Progenitor cell of endocrine pancreas (in vitro differentiated cells): ENCODE measurements at places on chromosomes 4 and X. TPM values are rescaled to one million over a fixed set of nuclear protein-coding genes. Genes with fewer than 3 reads are reported as not detected.

DNA sequence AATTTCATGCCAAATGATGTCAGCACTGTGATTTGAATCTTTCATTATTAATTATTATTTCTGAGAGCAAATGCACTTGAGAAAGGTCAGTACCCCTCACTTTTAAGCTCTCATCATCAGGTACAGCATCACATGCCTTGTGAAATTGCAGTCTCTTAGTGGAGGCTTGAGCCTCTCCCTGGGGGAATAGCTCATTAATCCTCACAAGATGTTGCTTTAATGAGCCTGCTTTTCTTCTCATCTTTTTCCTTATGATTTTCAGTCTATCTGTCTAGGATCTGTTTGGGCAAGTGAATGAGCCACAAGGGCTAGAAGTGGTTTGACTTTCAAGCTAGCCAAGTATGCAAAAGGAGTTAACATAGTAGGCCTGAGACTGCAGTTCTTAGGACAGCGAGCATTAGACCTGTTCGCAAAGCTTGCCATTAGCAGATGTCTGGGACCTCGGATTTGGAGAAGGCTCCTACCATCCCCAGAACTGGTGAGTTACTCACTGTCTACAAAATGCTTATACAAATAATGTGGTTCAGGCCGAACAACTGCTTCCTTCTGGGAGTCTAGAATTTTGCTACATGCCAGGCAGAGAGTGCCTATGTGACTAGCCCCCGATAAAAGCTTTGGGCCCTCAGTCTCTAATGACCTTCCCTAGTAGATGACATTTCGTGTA lies 174.5 kb downstream of the IL15 start:
- no peak for DNase-seq

- no peak for DNase-seq
Observed at GRCh38 chr4:26197018-26197779, 123.6 kb upstream of the RBPJ start.

DNA sequence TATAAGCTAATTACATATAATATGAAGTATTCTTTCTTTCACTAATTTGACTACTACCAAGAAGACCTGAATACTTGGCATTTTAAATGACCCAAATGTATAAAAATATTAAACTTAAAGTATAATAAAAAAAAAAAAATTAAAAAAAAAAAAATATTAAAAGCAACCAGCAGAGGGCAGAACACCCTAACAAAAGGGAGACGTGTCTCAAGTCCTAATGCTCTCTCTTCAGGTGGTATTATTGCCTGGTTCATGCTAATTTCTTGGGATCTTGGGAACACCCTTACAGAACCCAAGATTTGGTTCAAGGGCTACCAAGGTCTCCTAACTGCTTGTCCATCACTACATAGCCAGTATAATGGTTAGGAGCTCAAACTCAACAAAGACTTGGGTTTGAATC lies 754.8 kb downstream of the RAB28 start:
- DNase-seq = no peak

GRCh38 chrX:108224727-108225621 lies 133.4 kb downstream of the ATG4A start:
- DNase-seq = peak; percentile 14

The RGS12 gene
- total RNA-seq = 102 and 106 TPM in 2 replicates

DNA sequence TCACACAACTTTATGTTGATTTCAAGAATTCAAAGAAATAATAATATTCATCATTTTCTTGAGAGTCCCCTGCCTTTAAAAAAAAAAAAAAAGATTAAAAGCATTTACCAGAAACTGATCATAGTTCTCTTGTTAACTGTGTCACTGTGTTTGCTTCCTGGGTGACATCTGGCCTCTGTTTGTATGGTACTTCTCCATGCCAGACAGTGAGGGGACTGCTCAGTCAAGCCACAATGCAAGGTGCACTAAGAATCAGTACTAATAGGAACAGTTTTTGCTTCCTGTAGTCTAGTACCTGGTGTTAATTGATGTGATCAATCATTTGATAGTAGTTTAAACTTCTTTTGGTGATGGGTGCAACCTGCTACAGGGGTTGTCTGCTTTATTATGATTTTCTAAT lies 77.5 kb downstream of the PHOX2B start:
- no peak for DNase-seq

DNA sequence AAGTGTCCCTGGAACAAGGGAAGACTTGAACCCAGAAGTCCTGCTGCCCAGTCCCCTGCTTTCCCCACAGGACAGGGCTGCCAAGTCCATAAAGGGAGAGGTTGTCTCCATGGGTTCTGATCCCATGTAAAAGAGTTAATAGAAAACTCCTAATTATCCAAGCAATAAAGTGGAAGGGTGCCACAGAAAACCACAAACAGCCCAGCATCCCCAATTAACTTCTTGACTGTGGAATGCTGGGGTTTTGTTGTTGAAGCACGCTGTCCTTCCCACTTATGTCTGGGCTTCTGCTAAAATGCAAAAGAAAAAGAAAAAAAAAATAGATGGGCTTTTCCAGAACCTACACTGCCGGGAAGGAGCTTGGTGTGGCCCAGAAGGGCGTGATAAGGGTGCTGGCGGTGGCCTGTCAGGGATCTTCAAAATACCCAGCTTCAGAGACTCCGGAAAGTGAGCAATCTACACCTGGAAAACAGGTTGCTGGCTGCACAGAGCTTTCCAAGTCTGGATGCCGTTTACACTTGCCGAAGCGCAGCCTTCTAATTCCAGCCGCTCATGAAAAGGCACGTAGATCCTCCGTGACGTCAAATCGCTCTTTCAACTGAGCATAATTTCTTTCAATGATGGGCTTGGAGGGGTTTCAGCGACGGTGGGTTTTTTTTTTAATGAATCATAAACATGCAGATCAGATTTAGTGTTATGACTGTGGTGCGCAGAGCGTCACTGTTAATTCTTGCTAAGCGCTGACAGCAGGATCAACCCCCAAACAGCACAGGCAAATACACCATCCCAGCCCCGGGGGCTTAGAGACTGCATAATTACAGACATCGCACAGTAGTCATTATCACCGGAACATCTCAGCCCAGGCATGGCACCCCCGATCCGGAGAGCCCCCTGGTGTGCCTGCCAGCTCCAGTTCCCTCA lies 197.6 kb downstream of the BCOR start:
- DNase-seq = no peak

GRCh38 chr4:152996111-152996571 lies 60.0 kb downstream of the FHDC1 start:
- no peak for DNase-seq

GRCh38 chr4:143692241-143692640 lies 8.2 kb downstream of the FREM3 start:
- no peak for DNase-seq

DNA sequence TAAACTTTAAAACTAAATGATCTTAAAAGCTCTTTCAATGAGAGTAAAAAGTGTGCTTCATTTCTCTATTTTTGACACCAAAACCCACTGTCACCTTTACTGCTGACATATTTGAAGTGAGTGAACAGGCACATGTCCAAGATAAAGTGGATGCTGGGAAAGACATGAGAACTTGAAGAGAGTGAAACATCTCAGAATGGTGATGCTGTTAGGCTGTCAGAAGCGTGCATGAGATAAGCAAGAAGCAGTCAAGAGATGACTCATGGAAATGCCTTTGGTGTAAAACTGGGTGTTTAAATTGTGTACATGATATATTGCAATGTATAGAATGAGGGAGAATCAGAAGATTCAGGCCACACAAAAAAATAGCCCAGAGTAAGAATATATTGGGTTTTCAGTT lies 21.8 kb upstream of the GBA3 start:
- no peak for DNase-seq

GRCh38 chr4:81505004-81505598 lies 33.4 kb upstream of the RASGEF1B start:
- no peak for DNase-seq

DNA sequence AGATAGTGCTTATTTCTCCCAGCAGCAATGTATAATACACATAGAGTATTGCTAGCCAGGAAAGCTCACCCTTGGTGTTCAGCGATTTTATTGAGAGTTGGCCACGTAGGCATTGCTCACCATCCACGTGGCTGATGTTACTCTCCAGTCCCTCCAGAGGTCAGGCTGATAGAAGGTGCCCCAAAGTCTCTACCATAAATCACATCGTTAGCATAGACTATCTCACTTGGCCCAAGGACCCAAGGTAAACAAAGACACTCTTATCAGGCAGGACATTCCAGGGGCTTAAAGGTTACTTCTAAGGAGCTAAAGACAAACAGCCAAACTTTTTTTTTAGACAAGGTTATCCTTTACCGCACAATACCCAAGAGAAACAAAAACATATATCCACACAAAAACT lies 30.3 kb upstream of the RGN start:
- no peak for DNase-seq

DNA sequence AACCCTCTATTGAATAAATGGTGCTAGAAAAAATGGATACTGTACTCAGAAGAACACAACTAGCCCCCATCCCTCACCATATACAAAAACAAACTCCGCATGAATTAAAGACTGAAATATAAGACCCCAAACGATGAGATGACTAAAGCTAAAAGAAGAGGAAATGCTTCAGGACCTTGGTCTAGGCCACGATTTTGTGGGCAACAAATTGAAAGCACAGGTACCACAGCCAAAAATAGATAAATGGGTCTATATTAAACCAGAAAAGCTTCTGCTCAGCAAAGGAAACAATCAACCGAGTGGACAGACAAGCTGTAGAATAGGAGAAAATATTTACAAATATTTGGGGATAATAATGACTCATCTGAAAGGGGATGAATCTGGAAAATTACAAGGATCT lies 86.4 kb upstream of the DHRSX start:
- DNase-seq = no peak

DNA sequence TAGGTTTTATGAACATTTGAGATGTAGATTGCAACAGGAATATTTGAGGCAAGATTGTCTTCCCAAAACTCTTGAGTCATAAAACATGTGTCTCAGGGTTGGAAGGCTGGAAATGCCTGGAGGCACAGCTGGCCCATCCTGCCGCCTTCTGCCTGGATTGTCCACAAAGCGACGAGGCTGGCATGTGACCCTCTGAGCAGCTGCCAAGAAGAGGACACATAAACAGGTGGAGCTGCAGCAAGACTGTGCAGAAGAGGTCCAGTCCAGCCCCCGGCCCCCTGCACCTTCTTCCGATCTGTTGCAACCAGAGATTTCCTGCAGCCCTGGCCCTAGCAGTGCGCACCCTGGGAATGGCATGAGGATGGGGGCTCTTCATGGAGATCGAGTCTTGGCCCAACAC lies 101.9 kb upstream of the BCOR start:
- DNase-seq = no peak

The TRIM2 gene
- total RNA-seq = 52.5 and 59.6 TPM in 2 replicates

GRCh38 chrX:45191820-45192409 lies 8.8 kb downstream of the DIPK2B start:
- no peak for DNase-seq
